Progenitor cell of endocrine pancreas (in vitro differentiated cells): ENCODE measurements at places on chromosomes 3 and 15.
A peak's percentile ranks its signal among the peaks of the same experiment; 100 is the strongest.

DNA sequence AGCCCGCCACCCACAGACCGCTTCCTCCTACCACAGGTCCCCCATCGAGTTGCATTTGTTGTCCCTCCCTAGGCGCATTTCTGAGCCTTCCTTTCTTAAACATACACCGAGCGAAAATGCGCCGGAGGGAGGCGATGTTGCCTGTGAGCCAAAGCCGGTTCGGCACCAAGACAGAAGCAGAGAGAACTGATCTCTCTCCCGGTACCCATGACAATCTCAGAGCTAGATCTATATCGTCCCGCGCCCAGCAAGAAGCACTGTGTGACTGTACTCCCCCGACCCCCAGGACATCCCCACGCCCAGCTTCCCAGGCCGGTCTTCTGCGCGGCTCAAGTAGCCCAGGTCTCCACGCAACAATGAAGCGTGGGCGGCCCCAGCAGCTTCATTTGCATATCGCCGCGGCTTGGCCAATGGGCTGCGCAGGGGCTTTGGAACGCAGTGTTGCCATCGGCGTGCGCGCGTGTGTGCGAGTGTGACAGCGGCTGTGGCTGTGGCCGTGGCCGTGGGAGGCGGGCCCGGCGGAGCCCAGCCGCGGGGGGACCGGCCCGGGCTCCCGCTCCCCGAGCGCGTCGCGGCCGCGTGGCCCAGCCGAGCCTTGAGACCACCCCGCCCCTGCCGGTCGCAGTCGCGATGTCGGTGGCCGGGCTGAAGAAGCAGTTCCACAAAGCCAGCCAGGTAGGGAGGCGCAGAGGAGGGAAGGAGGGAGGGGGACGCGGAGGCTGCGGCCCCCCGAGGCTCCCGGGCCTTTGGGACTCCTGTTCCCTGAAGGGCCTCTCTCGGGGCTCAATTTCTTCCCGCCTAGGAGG lies at the start of gene SH3GL3:
SH3GL3 (plus strand) TSS at position 438 of the 806 bp plus-strand sequence; CDS start at position 631, 193 bp downstream.
- DNase-seq: peak; percentile 67

GRCh38 chr3:63872135-63872924 lies 8.7 kb downstream of the ATXN7 start:
- no peak for DNase-seq

GRCh38 chr3:178870085-178870484 lies 201.5 kb downstream of the ZMAT3 start:
- no peak for DNase-seq

DNA sequence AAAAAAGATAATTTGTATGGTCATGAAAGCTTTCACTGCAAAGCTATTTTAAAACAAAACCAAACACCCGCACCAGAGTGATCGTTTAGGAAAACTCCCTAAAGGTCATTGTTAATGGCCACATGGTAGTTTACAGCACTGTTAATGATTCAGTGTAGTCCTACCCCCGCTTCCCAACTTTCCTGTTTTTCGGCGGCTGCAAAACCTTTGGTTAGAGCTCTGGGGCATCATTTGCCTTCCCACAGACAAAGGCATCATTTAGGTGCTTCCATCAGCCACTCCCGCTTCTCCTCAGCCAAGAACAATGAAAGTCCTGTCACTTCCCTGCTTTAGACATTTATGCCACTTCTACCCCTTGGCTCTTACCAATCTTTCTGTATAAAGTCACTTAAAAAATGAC lies 10.6 kb downstream of the MELTF start:
- DNase-seq: no peak

DNA sequence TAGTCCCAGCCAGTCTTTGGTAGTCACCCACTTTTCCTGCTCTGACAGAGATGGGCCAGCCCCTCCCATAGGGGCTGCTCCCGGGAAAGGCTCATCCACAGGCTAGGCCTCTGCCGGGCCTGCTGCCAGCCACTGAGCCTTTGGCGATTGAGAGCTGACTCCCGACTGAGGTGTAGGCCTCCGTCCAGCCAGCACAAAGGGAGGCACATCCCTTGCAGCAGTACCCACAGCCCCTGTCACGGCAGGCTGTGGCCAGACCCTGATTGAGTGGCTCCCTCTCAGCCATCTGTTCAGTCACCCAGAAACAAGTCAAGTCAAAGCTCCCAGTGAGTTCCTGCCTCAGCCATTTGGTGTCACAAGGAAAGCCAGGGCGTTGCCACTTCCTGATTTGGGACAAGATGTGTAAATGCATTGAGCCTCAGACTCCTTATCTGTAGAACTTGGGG lies 6.2 kb upstream of the PAK6 start:
- no peak for DNase-seq

DNA sequence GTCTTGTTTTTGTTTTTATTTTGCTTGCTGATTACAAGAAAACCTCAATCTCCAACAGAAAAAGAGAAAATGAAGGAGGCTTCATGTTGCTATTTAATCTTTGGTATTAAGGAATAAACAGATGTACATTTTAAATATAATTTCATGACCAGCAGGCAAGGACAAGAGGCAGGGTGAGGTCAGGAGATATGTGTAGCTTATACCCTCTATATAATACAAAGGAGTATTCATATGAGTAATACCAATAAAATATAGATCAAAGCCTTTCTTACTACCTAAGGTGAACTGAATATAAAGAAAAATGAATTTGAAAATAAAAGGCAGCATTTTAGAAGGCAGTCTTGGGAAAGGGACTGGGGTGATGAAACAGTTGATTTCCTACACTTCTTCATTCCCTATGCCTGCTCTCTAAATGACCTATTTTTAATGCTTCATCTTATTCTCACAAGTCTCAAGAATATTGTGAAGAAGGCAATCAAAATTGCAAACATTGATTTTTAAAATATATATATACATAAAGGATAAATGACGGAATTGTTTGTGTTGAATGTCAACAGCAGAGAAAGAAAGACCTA lies 8.6 kb upstream of the CBLB start:
- DNase-seq: no peak

GRCh38 chr15:39752991-39753390 lies 29.6 kb downstream of the FSIP1 start:
- DNase-seq: no peak

DNA sequence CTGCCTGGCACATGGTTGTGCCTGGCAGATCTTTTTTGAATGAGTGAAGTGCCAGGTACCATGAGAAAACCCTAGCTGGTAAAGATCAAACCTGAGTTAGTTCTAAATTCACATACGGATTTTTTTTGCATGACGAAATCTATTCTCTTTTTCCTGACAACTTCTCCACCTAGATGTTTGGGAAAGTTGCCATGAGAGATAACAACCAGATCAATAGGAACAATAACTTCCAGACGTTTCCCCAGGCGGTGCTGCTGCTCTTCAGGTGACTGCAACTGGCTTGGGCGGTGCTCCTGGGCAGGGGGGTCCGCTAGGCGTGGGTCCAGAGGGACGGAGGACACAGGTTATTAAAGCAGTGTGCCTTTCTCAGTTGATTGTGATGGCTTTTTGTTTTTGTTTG lies 71.8 kb downstream of the CHDH start:
- DNase-seq: no peak

DNA sequence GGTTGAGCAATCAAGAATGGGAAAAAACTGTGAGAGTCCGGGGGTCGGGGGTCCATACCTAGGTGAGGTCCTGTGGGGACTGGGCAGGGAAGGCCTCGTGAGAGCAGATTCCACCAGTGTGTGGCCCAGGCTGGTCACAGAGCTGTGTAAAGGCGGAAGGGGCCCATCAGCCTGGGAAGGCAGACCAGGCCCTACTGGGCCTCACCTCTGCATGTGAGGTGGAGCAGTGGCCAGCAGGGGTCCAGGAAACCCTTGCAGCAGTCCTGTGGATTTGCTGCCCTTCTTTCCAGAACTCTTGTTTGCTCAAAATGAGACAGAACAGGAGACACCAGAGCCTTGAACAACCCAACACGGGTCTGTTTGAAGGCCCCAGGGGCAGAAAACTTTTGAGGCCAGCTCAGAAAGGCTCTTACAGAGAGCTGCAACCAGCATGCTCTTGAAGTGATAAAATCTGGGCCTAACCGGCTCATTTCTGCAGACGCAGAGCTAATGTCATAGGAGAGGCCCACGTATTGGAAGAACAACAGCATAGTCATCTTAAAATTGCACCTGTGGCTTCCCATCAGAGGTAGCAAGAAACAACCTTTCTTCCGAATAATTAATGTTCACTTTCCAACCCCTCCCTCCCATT lies 30.3 kb upstream of the HHATL start:
- DNase-seq: no peak

- DNase-seq: no peak
Observed at GRCh38 chr3:152071924-152072323, 196.8 kb upstream of the MBNL1 start.

- no peak for DNase-seq
Observed at GRCh38 chr3:87398168-87398801, 121.9 kb upstream of the POU1F1 start.

- no peak for DNase-seq
Observed at GRCh38 chr15:38861108-38861507, 296.5 kb upstream of the RASGRP1 start.

GRCh38 chr3:16332904-16333426 lies 68.0 kb downstream of the OXNAD1 start:
- no peak for DNase-seq

DNA sequence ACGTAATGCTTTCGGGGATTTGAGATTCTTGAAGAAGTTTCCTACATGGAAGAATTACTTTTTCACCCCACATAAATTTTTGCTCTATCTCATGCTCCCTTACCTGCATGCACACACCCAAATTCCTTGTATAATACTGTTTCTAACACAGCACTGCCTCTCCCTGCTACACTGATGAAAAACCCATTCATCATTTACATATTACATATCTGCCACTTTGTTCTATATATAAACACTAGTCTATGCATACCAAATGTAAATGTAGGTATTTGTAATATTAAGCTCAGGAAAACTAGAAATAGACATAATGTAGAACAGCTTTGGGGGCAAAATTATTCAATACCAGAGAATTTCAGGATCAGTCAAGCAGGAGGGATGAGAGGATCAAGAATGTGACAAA lies 182.6 kb upstream of the SEMA6D start:
- DNase-seq: no peak

GRCh38 chr3:112377568-112378071 lies 44.7 kb downstream of the CD200 start:
- DNase-seq: no peak

GRCh38 chr15:53072077-53072476 lies 281.9 kb upstream of the ONECUT1 start:
- peak; percentile 85 for DNase-seq

GRCh38 chr3:127073941-127074820 lies 91.3 kb downstream of the PLXNA1 start:
- DNase-seq: no peak

DNA sequence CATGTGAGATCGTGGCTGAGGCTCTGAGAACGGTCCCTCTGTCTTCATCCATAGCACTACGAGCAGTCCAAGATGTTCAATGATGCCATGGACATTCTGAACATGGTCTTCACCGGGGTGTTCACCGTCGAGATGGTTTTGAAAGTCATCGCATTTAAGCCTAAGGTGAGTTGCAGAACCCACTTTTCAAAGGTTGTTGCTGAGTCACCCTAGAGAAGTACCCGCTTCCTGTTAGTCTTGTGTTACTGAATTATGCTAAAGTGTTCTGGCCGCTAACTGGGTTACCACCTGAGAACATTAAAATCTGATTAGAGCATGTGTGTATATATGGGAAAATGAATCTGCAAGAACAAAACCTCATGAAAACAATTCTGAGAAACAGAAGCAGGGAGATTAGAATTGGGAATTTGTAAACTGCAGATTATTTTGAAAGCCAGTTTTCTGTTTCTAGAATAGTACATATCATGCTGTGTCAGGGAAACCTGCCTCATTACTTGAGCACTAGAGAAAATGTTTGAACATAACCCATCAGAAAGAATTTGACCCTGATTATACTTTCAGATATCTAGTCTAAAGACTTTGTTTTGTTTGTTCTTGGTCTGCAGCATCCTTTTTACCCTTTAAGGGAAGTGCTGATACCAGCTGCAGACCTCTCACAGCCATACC lies 92.6 kb downstream of the CHDH start:
- no peak for DNase-seq

GRCh38 chr15:64703632-64703959 lies 71.8 kb downstream of the RBPMS2 start:
- DNase-seq: no peak

DNA sequence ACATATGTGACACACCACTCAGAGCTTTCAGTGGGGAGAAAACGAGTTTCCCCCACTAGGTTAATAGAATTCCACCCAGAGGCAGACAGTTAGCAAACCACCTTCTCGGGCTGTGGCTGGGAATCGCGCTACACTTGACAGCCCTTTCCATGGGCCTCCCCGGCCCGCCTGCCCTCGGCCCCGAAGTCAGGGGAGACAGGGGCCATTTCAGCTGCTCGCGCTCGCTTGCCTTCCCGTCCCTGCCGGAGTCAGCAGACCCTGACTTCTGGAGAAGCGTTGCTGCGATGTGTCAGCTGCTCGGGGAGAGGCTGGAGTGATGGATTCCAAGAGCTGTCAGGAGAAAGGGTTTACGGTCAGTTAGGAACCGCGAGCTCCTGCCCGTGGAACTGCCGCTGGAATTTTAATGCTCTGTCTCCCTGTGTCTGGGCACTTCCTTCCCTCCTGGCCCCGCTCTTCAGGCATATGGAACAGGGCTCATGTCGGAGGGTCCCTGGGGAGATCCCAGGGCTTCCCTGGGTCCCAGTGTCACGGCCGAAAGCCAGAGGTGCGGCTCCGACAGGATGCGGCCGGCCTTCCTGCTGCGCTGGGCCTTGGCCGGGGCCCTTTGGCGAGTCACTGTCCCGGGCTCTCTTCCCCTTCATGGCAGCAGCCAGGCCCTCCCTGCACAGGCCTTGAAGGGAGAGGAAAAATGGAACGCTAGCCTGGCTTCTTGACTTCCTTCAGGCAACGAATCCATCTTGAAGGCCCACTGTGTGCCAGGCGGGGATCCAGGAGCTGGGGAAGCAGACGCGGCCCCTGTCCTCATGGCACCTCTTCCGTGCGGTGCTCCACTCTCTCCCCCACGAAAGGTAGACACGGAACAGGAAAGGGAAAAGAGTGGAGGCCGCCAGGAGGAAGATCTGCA lies 38.4 kb upstream of the VPS8 start:
- DNase-seq: no peak

GRCh38 chr15:73941871-73942635 lies 15.8 kb downstream of the LOXL1 start:
- no peak for DNase-seq

DNA sequence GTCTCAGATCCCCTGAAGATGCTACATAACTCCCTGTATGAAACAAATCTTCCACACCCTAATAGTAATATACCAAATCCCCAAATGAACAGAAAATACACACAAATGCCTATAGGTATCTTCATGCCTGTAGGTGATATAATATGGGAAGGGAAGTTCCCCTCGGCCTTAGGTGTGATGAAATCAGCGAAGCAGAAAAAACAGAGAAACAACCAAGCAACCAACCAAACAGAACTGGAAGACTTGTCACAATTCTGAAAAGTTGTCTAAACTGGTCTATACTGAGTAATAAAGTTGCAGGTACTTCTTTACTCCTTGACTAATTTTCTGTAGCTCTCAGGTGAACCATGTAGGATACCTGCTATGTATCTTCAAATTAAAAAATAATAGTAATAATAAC lies 82.2 kb upstream of the SATB1 start:
- no peak for DNase-seq

GRCh38 chr3:184727357-184728009 lies 15.6 kb upstream of the MAGEF1 start:
- peak; percentile 34 for DNase-seq

- no peak for DNase-seq
Observed at GRCh38 chr3:57617739-57618138, 20.6 kb upstream of the ARF4 start.
